NCI-H1092 treated with DMSO at 0.1 percent for 48 hours (cell line): ENCODE measurements at places on chromosomes 2 and 18.

GRCh38 chr2:113075600-113075999 lies 7.8 kb downstream of the IL1F10 start:
- no peak for DNase-seq

- DNase-seq = no peak
Observed at GRCh38 chr2:26290001-26290400, 45.3 kb downstream of the HADHB start.

- no peak for DNase-seq
Observed at GRCh38 chr2:175048275-175048674, 43.1 kb upstream of the CHN1 start.

DNA sequence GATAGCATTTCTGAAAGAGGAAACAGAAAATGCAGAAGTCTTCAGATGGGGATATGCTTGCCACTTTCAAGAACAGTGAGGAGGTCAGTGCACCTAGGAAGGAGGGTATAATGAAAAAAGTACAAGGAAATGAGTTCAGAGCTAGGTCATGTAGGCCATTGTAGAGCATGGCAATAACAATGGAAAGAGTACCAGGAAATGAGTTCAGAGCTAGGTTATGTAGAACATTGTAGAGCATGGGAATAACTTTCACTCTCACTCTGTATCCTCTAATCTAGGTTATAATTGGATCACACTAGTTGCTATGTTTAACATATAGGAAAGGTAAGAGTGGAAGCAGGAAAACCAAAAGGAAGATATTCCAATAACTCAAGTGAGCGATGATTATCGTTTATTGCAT lies 12.3 kb downstream of the SCG2 start:
- DNase-seq = no peak

- DNase-seq = no peak
Observed at GRCh38 chr2:226411205-226411604, 388.4 kb downstream of the IRS1 start.

DNA sequence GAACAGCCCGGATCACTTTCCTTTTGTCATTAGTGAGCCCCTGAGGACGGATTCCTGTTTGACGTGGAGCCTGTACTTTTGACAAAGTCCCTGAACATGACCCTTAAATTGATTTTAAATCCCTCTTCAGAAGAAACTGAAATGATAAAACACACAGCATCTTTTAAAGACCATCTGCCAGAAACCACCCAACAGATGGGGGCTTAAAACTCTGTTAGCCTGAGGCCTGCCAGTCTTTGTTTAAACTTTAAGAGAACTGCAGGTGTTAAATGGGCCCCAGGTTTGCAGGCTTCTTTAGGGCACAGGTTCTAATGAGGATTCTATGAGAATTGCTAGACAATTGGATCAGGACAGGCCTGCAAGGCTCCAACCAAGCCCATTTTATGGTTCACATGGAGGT lies 177.9 kb downstream of the ALK start:
- DNase-seq = no peak

GRCh38 chr2:150686391-150686790 lies 198.9 kb upstream of the RND3 start:
- no peak for DNase-seq

DNA sequence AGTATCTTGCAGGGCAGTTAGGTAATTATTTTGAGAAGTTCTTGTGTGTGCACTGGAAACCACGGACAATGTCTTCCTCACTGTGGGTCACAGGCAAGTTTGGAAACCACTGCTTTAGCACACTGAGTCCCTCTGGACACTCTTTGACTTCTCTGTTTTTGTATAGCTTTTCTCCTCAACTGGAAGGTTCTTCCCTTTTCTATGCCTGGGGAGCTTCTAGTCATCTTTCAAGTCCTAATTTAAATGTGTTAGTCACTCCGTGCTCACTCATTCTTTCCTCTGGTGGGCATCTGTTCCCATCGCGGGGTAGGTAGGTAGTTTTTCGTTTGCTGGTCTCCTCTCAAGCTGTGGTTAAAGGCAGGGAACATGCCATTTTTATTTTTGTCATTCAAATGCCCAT lies 32.1 kb downstream of the E2F6 start:
- no peak for DNase-seq

- DNase-seq = no peak
Observed at GRCh38 chr2:13942111-13942510, 690.4 kb upstream of the LRATD1 start.

GRCh38 chr18:361941-362310 lies 94.1 kb upstream of the THOC1 start:
- DNase-seq = no peak

GRCh38 chr2:44283116-44283666 lies 7.9 kb downstream of the SLC3A1 start:
- no peak for DNase-seq

DNA sequence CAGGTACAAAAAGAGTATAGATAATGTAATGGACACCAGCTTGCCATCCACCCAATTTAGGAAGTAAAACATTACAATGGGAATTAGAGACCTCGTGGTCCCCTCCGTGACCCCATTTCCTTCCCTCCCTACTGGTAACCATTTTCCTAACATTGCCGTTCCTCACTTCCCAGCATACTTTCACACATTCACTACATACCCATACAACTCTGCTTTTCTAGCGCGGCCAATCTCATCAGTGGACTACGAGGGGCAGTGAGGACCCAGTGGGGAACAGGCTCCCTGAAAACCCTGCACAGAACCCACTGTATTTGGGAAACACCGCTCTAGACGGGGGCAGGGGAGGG lies 1.1 kb downstream of the ENOSF1 start:
- DNase-seq = peak; percentile 5

DNA sequence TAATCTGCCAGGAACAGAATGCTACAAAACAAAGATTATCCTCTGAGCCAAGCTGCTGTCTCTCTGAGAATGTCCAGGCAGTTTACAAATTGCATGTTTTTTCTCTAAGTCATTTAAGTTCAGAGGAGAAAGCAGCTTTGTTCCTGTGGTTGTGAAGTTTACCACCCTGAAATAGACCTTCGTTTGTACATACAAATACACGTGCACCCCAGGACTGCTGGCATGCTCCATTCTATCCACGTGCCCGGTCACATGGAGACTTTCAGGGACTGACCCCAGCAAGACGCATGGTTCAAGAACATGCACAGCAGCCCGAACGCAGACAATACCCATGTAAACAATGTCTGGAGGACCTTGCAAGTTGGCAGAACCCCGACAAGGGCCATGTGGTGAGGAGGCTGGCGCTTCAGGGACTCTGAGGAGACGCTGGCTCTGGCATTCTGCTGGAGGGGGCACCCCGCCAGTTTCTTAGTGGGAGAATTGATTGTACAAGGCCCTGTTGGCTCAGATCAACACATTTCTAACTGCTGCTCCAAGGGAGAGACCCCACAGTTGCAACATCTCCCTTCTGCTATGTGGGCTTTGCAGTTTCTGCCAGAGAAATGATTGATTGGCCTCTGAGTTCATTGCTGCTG lies 33.3 kb downstream of the FAM178B start:
- DNase-seq = no peak

- no peak for DNase-seq
Observed at GRCh38 chr18:58491773-58492752, 136.8 kb downstream of the ALPK2 start.

DNA sequence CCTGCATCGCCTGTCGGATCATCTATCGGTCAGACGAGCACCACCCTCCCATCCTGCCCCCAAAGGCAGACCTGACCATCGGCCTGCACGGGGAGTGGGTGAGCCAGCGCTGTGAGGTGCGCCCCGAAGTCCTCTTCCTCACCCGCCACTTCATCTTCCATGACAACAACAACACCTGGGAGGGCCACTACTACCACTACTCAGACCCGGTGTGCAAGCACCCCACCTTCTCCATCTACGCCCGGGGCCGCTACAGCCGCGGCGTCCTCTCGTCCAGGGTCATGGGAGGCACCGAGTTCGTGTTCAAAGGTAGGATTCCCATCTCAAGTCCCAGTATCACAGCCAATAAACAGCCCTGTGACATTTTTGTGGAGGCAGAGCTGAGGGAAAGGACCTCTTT lies 31.0 kb downstream of the APCDD1 start:
- no peak for DNase-seq

DNA sequence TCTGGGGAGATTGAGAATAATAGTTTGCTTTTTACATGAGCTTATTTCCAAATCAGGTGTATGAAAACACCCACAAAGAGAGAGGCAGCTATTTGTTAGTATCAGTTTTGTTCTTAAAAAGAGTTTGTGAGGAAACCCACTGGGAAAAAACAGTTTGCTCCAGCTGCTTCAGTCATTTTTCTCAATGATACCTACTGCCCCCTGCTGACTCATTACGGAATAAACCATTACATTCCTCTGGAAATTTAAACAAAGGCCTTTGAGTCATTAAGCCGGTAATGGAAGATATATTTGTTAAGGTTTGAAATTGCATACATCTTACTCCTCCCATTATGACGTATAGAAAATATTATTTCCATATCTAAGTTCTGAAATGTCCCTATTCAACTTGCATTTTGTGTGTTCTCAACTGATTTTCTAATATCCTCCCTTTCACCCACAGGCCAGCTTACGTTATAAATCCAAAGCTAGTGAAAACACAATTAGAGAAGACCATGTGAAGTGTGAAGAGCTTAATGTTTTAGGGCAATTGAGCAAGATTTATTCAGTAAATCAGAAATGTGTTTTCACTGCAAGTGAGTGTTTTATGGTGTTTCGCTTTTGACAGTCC lies 761.6 kb downstream of the DSC3 start:
- peak; percentile 63 for DNase-seq

DNA sequence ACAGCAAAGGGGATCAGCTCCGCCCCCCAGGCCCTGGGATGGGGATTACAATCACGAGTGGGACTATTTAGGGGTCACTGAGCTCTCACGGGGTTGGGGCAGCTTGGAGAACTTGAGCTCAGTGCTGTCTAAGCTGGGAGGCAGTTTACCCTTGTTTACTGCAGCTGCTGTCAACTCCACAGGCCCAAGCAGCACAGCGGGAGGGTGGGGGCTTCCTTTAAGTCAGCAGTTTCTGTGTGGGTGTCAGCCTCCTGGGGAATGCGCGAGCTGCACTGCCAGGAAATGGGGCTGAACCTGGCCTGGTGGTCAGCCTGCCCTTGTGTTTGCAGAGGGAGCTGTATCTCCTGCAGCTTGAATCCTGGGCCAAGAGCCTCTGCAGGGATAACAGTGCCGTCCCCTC lies 29.8 kb downstream of the TOGARAM2 start:
- DNase-seq = no peak

- DNase-seq = no peak
Observed at GRCh38 chr2:236550701-236551465, 18.7 kb upstream of the ACKR3 start.

GRCh38 chr2:50401772-50402653 lies 629.9 kb downstream of the NRXN1 start:
- peak; percentile 39 for DNase-seq

- DNase-seq = no peak
Observed at GRCh38 chr2:41618754-41619153, 429.1 kb upstream of the PKDCC start.

DNA sequence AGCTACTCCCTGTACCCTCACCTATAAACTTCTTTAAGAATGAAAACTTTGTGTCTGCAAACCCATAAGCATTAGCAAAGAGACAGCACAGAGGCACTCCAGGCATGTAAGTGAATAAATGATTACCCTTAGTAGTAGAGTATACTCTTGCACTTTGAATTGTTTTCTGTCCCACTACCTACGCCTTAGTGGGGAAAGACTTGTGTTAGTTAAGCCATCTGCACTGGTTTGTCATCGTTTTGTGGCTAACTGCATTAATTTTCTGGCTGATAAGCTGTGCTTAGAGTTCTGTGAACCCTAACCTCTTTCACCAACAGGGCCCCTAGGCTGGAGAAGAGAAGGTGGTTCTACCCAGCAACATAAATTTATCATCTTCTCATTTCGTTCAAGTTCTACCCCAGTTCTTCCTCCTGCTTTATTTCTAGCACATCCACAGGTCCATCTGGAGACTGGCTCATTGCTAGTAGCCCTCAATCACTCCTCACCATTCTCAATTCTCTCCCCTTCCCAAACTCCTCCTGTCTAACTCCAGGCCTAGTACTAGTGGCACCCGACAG lies 710 bp downstream of the LMAN2L start:
- DNase-seq = peak; percentile 21

DNA sequence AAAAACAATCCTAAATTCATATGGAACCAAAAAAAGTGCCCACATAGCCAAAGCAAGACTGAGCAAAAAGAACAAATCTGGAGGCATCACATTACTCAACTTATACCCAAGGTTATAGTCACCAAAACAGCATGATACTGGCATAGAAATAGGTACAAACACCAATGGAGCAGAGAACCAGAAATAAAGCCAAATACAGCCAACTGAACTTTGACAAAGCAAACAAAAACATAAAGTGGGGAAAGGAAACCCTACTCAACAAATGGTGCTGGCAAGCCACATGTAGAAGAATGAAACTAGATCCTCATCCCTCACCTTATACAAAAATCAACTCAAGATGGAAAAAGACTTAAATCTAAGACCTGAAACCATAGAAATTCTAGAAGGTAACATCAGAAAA lies 40.5 kb downstream of the CRYGD start:
- no peak for DNase-seq

DNA sequence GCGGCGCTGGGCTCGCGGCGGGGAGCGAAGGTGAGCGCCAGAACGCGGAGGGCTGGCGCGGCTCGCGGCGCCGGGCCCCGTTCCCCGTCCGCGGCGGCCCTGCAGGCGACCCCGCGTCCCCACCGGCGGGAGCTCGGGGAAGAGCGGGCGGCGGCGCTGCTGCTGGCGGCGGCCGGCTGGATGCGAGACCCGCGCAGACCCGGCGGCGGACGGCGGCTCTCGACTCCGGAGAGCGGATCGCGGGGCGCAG lies 213 bp downstream of the DOK6 start:
- DNase-seq = peak; percentile 49

GRCh38 chr18:54983041-54983686 lies 23.9 kb upstream of the CCDC68 start:
- DNase-seq = peak; percentile 67

DNA sequence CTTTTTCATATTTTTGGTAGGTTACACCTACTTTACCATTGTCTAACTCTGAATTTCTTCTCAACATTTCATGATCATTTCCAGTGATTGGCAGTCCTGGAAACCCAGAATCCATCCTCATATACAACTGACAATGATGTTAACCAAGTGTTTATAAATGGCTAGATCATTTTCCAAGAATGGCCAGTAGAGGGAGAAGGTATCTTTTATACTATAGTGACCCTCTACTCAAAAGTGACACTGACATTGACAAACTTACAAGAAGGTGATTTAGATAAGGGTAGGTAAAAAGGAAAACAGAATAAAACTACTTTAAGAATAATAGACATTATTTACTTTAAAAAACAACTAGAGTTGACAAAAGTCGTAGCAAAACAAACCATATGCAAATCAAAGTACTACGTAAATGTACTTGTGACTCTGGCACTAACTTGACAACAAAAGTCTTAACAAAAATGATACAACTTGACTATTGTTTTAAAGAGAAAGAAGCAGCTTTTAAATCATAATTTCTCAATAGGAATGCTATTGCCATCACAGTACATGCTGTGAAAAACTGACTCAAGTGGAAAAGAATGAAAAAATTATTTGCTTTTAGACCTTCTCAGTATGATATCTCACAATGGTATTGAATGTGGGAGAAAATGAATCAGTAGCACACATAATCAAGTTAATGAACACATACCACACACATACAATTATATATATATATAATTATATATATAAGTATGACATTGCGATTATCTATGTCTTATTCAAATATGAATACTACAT lies 76.6 kb upstream of the GRB14 start:
- peak; percentile 14 for DNase-seq

GRCh38 chr18:46336278-46337111 lies 232.3 kb downstream of the HAUS1 start:
- peak; percentile 63 for DNase-seq

GRCh38 chr2:214550786-214551185 lies 139.9 kb downstream of the VWC2L start:
- no peak for DNase-seq
